ENCODE measurements at places on chromosomes 16 and 17.

GRCh38 chr17:58217766-58218165 lies 1.3 kb downstream of the MKS1 start:
- no peak for DNase-seq

GRCh38 chr17:1755252-1755826 lies 6.5 kb upstream of the SERPINF1 start:
- no peak for DNase-seq

GRCh38 chr17:35847006-35847405 lies 21.7 kb downstream of the HEATR9 start:
- DNase-seq: no peak

DNA sequence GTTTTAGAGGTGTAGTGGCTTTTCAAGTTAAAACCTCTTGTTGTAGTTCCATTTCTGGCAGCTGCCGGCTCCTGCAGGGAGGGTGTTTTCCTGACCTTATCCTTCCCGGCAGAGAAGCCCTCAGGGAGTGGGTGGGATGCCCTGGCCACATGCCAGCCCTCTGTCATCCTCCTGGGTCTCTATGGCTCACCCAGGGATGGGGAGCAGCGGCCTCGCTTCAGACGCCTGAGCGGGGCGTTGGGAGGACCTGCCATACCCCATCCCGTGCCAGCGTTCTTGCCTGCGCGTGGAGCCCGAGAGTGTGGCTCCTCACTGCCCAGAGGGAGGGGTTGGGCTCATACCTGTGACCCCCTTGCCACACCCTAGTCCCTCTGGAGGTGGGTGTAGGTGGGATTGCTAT lies 11.9 kb downstream of the KCNJ12 start:
- DNase-seq: no peak

- no peak for DNase-seq
Observed at GRCh38 chr17:72219137-72219823, 98.5 kb downstream of the SOX9 start.

GRCh38 chr16:83515395-83515794 lies 292.4 kb upstream of the HSBP1 start:
- DNase-seq: no peak

DNA sequence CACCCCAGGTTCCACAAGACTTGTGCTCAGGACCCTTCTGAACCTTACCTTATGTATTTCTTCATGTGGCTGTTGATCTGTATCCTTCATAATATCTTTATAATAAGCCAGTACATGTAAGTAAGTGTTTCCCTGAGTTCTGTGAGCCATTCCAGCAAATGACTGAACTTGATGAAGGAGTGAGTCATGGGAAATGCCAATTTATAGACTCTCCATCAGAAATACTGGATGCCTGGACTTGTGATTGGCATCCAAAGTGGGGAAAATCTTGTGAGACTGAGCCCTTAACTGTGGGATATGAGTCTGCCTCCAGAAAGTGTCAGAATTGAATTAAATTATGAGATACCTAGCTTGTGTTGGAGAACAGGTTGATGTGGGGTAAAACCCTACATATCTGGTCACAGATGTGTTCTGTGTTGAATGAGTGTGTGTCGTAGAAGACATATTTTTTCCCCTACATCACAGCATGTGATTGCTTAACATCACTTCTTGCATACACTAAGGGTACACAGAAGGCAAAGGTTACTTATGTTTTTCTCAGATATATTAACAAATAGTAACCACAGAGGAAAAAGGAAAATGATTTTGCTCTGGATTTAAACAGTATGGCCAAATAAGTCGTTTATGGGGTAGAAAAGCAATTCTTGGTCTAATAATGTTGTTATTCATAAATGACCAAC lies 70.2 kb upstream of the NETO2 start:
- DNase-seq: no peak

DNA sequence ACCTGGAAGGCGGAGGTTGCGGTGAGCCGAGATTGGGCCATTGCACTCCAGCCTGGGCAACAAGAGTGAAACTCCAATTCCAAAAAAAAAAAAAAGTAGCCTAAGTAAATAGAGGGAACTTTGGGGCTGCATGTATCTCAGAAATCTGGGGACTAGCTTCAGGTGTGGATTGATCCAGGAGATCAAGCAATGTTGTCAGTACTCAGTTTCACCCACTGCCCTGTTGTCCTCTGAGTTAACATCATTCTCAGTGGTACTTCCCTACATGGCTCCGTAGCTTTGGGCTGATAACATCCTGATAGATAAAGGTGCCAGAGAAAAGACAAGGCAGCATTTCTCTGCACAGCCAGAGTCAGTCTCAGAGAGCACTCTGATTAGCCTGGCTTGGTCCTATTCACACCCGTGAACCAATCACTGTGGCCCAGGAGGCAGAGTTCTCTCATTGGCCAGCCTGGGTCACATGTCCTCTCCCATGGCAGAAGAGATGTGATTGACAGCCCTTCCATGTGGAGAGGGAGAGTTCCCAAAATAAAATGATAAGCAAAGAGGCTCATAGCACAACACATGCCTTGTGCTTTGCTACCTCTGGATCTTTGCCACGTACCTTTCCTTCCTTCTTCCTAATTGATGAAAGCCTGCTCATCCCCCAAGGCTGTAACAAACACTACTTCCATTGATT lies 99.6 kb downstream of the ABCC1 start:
- DNase-seq: no peak

GRCh38 chr16:4593086-4593485 lies 21.6 kb downstream of the UBALD1 start:
- no peak for DNase-seq
